ENCODE measurements at places on chromosomes 5 and 9.
A peak's percentile ranks its signal among the peaks of the same experiment; 100 is the strongest.

- no peak for DNase-seq
Observed at GRCh38 chr9:83629433-83630104, 6.6 kb downstream of the IDNK start.

- no peak for DNase-seq
Observed at GRCh38 chr9:95504053-95504963, 12.5 kb downstream of the PTCH1 start.

- no peak for DNase-seq
Observed at GRCh38 chr5:14252793-14253192, 109.7 kb downstream of the TRIO start.

DNA sequence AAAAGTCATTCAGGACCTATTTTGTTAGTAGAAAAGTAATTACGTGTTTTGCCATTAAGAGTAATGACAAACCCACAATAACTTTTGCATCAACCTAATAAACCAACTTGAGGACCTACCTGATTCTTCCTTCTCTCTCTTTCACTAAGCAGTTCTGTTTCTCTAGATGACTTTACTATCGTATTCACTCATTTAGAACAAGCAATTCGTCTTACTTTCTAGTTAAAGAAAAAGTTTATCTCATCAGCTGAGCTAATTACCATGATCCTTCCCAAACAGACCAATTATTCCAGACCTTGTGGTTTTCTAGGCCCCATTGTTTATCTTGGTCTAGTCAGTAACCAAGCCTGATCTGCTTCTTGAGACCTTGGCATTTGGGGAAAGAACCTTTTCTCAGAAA is 49.6 kb upstream of the PRDM9 start:
- DNase-seq, result no peak

GRCh38 chr9:97571664-97572063 is 61.5 kb downstream of the TSTD2 start:
- DNase-seq, result no peak

DNA sequence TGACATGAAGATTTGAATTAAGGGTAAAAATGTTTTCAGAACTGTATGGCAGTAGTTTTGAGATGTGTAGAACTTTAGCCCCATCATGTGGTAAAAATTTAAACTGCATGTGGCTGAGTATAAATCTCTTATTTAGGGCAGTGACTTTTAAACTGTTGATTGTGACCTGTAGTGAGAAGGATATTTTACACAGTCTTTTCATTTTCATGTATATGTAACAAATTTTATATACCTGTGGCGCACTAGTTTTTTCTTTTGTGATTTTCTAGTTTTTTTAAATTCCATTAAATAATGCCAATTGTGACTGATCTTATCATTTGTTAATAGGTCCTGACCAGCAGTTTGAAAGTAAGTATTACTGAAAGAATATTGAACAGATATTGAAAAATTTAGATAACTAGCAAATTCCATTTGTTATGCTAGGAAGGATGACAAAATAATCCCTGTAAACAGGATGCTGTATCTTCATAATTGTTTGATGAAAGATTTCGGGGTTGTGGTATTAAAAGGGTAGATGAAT is 47.2 kb downstream of the GPBP1 start:
- no peak for DNase-seq

GRCh38 chr9:105103776-105104175 is 140.7 kb upstream of the SLC44A1 start:
- DNase-seq, result peak; percentile 33

- DNase-seq, result peak; percentile 7
Observed at GRCh38 chr9:77019236-77019925, at the start of gene FOXB2. Gene FOXB2 (plus strand): TSS chr9:77019655. CDS start chr9:77019655, 0 bp downstream.

DNA sequence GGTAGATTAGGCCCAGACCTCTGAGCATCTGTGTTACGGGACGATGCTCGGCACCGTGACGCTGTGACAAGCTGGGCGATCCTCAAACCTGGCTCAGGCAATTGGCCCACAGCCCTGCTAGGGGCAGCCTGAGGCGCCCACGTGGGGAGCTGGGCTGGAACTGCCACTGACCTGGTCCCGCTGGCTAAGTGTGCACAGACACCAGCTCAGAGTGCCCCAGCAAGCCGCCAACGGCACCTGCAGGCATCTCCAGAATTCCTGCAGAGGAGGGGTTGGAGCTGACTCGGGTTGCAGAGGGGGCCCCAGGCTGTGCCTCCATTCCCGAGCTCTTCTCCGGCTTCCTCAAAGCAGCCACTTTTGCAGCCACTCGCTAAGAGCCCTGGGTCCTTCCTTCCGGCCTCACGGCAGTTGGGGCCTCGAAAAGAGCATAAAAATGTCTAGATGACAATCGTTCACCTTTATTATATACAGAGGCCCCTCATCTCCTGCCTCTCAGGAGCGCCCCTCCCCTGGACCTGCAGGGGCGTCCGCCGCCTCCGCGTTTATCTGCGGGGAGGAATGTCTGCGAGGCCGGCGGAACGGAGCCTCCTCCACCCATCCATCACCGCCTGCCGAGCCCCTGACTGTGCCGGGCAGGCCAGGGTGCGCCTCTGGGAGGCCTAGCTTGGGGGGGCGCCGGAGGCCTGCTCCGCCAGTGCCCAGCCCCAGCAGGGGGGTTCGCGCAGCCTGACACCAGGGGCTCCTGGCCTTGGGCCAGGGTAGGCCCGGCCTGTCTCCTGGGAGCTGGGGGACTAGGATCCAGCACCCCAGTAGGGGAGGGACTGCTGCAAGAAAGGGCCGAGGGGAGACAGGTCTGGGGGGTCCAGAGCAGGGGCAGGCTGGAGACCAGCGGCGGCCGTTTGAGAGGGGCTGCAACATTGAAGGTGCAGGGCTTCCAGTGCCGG is 144.9 kb downstream of the BARX1 start:
- DNase-seq, result no peak

DNA sequence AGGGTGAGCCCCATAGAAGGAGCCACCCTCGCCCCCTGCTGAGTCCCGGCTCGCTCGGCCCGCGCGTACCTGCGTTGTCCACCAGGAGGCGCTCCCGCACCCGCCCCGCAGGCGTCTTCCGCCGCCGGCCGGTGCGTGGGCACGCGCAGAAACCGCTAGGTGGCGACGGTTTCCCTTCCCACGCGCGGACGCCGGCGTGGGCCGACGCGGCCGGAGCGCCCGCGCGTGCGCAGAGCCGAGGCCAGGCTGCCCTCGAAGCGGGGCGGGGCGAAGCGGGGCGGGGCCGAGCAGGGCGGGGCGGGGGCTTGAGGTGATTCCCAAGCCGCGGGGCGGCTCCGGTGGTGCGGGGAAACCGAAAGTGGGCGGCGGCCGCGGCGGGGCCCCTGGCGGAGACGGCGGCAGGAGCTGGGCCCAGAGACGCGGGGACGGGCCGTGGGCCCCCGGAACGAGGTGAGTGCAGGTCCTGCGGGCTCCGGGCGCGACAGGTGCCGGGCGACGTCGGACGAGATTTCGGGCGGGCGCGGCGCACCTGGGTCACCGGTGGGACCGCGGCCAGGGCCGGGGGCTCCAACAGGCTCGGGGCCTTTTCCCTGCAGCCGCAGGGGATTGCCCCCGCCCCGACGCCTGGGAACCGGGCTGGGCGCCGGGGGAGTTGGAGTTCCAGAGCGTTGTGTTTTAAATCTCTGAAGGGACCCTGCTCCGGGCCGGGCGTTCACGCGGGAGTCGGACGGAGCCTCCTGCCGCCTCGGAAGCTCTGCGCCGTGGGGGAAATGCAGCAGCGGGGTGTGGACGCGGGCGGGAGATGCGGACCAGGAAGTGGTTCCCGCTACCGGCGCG is at the start of gene TDRD7:
Gene TDRD7, plus strand, starts transcription at position 308 of the 837 bp plus-strand sequence. CDS start 16,370 bp downstream, outside the sequence.
- DNase-seq, result no peak

DNA sequence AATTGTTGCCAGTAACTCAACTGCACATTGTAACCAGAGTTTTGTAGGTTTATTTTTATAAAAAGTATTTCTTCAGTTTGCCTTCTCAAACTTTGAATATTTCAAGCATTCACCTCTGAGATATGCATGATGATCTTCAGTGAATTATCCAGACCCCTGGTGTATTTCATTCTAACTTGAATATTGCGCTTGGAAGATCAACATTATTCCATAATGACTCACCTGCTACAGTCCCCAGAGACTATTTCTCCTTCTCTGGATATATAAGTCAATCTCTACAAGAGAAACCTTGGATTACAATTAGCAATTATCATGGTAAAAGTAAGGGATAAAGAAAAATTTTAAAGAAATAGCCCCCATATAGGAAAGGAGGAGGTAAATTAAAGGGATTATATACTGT is 1041.0 kb downstream of the TLE1 start:
- no peak for DNase-seq

DNA sequence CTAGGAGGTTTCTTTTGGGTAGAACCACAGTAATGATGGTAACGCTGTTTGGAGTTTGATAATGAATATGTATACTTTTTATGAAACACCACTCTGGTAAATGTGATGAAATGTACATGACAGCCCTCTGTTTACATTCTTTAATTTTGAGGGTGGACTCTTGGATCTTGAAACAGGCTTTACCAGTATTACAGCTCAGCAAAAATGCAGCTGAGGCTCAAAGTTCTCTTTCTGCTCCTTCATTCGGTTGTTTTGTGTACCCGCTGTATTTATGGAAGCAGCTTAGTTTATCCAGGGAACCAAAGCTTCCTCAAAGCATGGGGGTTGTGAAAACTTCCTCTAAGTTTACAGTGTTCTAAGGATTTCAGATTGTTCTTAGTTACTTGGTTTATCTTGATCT is 11.1 kb downstream of the GAPVD1 start:
- peak; percentile 33 for DNase-seq

DNA sequence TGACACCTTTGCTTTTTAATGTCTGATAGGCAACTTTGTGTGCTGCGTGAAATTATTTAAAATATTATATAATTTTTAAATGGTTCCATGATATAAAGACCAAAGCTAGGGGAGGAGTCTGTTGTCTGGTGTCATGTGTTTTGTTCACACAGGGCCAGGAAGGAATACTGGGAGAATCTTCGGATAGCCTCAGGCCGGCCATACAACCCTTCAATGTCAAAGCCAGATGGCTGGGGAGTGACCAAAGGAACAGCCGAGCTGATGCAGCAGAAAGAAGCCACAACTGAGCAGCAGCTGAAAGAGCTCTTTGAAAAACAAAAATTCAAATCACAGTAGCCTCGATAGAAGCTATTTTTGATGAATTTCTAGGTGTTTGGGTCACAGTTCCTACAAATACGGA is 19.2 kb downstream of the BHMT start:
- DNase-seq, result no peak

DNA sequence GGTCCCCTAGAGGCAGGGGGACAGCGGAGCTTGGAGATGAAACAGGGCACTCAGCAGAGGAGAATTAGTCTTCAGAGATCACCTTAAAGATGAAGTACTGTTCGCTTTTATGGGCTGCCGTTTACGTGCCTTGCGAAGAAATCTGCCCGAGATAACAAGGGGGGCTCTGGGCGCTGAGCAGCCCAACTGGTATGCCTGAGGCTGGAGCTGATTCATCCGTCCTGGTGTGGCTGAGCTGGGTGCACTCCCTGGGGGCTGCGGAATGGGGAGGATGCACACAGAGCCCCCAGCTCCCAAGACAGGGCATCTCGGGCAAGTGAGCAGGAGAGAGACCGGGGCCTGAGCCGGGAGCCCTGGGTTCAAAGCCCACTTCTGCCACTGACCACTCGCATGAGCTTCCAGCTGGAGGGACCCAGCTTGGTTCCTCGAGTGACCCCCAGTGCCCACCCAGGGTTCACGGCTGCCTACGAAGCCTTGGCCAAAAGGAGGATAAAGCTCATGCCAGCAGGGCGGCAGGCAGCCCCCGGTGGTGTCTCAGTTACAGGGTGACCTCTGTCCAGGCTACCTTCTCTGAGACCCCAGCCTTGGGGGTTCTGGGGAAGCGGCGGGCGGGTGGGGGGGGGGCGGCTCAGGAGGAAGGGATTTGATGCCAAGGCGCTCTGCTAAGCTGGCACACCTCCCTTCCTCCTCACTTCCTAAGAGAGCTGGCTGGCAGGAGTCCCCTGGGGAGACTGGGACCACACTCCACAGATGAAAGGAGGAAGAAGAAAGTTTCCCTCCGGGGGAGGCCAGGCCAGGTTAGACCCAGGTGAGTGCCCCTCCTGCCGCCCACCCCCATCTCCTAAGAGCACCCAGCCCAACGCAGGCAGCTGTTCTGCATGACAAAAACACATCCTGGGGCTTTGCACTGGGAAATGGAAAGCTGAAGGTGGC is 5.7 kb downstream of the FIBCD1 start:
- peak; percentile 47 for DNase-seq

Data from foreskin keratinocyte (primary cell).